ENCODE measurements at places on chromosomes 4 and X.

DNA sequence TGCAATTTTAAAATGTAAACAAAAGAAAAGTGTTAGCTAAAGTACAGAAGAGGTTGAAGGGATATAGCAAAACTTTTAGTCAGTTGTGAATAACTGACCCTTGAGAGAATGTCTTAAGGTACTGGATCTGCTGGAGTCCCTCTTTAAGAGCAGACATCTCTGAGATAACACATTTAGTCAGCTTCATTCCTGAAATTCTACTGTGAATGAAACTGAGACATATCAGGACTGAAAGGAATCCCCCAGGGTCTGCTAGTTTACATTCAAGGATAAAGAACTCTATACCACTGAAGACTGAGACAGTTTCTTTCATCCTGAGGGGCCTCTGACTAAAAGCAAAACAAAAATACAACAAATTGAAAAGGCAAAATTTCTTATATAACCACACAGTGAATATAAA, 54.4 kb downstream of the PGRMC1 start:
- no peak for DNase-seq

GRCh38 chr4:4541040-4541631, 712 bp downstream of the STX18 start:
- no peak for DNase-seq

DNA sequence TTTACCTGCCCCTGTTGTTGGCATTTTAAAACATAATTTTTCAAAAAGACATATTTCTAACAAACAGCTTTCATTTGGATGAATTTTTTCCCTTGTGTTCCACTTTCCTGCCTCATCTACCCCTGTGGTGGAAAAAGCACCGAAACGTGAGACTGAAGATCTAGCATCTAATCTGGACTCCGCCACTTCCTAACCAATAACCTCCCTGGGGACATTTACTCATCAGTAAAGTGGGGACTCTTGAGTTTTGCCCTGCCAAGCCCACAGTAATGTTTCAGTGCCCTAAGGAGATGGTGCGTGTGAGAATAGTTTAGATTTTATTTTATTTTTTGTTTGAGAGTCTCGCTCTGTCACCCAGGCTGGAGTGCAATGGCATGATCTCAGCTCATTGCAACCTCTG, 56.7 kb downstream of the ADGRG2 start:
- no peak for DNase-seq

GRCh38 chr4:181345931-181346330, 897.3 kb upstream of the TENM3 start:
- no peak for DNase-seq

DNA sequence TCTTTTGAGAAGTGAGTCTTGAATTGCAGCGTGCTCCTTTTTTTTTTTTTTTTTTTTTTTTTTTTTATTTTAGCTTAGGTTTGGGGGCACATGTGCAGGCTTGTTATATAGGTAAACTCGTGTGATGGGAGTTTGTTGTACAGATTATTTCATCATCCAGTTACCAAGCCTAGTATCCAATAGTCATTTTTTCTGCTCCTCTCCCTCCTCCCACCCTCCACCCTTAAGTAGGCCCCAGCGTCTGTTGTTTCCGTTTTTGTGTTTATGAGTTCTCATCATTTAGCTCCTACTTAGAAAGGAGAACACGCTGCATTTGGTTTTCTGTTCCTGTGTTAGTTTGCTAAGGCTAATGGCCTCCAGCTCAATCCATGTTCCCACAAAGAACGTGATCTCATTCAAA, 81.3 kb upstream of the TSPAN5 start:
- DNase-seq = no peak

DNA sequence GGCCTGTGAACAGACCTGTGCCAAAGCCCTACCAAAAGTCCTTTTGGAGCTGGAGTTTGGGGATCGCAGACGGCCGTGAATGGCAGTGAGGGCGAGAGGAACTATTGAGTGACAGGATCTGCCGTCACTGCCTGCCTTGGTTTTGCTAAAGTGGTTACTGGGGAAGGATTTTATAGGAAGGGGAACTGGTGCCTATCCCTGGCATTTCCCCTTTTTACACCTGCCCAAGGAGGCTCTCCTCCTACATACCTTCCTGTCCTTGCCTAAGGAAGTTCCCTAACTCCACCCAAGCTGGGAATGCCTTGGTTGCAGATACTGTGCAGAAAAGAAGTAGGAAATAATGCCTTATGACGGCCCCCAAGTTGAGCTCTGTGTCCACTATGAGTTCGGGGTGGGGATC, 14.5 kb downstream of the LONRF3 start:
- DNase-seq = no peak

GRCh38 chr4:81211956-81212355, 3.1 kb downstream of the PRKG2 start:
- no peak for DNase-seq

GRCh38 chrX:57573754-57574153, 18.1 kb upstream of the ZXDB start:
- DNase-seq = no peak

- no peak for DNase-seq
These were observed 185.7 kb upstream of the TBL1X start for GRCh38 chrX:9279234-9279544.

DNA sequence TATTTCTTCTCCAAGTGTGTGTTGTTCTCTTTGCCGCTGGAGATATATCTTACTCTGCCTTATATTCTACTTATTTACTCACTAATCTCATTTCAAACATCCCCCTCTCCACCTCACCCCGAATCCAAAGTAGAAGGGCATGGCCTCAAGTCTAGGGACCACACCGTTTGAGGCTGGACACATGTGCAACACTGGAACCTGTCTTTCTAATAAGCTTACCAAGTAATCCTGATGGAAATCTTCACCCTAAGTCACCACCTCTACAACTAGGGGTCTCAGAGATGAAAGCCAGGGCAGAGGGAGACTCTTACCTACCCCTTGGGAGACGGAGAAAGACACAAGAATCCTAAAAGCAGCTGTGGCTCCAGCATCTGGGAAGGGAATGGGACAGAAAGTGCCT, 6.0 kb downstream of the PROM1 start:
- DNase-seq = no peak

- no peak for DNase-seq
These were observed 563.9 kb downstream of the GRXCR1 start for GRCh38 chr4:43456383-43456782.

- DNase-seq = no peak
These were observed 904.1 kb downstream of the RPA4 start for GRCh38 chrX:97787849-97788248.

DNA sequence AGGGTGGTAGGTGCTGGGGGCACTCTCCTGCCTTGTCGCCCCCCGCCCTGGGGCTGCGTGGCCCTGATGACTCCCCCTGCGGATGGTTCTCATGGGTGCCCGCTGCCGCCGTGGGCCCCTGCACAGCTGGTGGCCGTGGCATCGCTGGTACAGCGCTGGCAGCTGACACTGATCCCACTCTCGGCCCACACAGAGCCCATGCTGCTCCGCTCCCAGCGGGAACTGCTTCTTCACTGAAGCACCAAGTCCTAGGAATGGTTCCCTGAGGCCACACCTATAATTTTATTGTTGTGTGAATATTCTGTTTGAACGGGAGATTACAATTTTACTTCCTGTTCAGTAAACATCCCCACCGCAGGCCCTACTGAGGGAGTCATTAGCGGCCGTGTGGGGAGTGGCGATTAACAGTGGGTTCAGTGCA, 138.6 kb upstream of the NKX1-1 start:
- DNase-seq = no peak

- DNase-seq = no peak
These were observed 388.4 kb upstream of the SPOCK3 start for GRCh38 chr4:167622481-167623240.

- DNase-seq = no peak
These were observed 5.7 kb downstream of the IL2 start for GRCh38 chr4:122450847-122451246.

- no peak for DNase-seq
These were observed 77.1 kb upstream of the ZMAT1 start for GRCh38 chrX:102008901-102009300.

All from T-helper 1 cell (primary cell).